ENCODE measurements at places on chromosomes 7 and 10.

- DNase-seq = no peak
- no peaks in the 10 kb centered on the region for H3K36me3 ChIP-seq
- peaks cover 6% of the 10 kb centered on the region for H3K27me3 ChIP-seq
- peak overlapping the region; percentile 77 for H3K27ac ChIP-seq
Observed at GRCh38 chr10:72692994-72693781, 1.2 kb downstream of the MCU start.

- no peak for DNase-seq
- no peak overlapping the region for H3K4me3 ChIP-seq
- H3K36me3 ChIP-seq = no peaks in the 10 kb centered on the region
- H3K4me1 ChIP-seq = no peaks in the 10 kb centered on the region
- no peaks in the 10 kb centered on the region for H3K27me3 ChIP-seq
Observed at GRCh38 chr7:57199252-57199651, 67.0 kb upstream of the ZNF479 start.

DNA sequence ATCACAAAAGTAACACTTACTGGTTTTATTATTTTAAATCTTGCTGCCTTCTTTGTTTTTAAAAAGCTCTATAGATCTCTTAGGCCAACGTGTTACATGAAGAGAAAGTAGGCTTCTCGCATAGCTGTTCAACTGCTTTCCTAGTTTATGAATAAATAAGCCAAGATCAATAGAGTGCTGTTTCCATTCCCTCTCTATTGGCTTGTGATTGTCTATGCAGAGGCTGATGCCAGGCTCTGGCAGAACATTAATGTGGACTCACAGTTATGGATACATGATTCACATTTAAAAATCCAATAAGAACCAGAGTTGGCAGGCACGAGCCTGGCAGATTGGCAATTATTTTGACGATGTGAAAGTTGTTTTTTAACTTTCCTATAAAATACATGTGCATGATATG, 137.5 kb downstream of the GNAT3 start:
- H3K27ac ChIP-seq = no peak overlapping the region
- no peak for DNase-seq
- no peak overlapping the region for H3K4me3 ChIP-seq
- H3K27me3 ChIP-seq = no peaks in the 10 kb centered on the region

DNA sequence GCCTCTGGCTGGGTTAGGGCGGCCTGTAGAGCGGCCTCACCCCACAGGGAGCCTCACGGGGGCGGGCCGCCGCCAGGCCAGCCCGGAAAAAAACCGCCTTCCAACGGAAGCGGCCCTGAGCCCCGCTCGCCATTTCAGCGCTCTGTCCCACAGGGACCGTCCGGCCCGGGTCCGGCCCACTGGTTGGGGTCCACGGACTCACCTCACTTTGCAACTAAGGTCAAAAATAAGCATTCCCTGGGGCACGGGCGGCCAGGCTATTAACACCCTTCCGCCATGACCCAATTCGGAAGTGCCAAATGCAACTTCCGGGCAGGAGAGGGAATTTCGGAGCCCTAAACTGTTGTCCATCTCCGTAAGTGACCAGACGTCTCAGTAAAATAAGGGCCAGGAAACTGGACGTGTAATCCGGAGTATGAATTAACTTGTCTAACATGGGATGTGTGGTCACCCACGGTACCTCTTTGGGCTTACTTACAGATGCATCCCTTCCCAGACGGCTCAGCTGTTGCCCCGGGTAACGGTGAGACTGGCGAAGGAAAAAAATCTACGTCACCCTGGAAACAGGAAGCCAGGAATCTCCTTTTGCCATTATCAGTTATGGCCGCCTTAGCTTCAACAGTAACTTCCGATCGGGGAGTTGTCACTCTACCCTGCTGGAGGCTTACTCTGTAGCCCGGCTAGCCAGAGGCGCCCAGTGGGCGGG, at the start of gene BBIP1:
TSS of gene BBIP1 (minus strand) at position 538 of the 706 bp plus-strand sequence. CDS start 1,023 bp downstream, outside the sequence.
- no peaks in the 10 kb centered on the region for H3K27me3 ChIP-seq
- DNase-seq = peak; percentile 91
- peaks cover 7% of the 10 kb centered on the region for H3K36me3 ChIP-seq
- peak within 1 kb of the TSS; percentile 98 for H3K4me3 ChIP-seq
- H3K4me1 ChIP-seq = peaks cover 31% of the 10 kb centered on the region

- no peaks in the 10 kb centered on the region for H3K27me3 ChIP-seq
- no peak overlapping the region for H3K27ac ChIP-seq
- H3K4me1 ChIP-seq = no peaks in the 10 kb centered on the region
- no peak for DNase-seq
- H3K36me3 ChIP-seq = peaks cover 1% of the 10 kb centered on the region
Observed at GRCh38 chr7:68865351-68866199, 732.7 kb upstream of the AUTS2 start.

DNA sequence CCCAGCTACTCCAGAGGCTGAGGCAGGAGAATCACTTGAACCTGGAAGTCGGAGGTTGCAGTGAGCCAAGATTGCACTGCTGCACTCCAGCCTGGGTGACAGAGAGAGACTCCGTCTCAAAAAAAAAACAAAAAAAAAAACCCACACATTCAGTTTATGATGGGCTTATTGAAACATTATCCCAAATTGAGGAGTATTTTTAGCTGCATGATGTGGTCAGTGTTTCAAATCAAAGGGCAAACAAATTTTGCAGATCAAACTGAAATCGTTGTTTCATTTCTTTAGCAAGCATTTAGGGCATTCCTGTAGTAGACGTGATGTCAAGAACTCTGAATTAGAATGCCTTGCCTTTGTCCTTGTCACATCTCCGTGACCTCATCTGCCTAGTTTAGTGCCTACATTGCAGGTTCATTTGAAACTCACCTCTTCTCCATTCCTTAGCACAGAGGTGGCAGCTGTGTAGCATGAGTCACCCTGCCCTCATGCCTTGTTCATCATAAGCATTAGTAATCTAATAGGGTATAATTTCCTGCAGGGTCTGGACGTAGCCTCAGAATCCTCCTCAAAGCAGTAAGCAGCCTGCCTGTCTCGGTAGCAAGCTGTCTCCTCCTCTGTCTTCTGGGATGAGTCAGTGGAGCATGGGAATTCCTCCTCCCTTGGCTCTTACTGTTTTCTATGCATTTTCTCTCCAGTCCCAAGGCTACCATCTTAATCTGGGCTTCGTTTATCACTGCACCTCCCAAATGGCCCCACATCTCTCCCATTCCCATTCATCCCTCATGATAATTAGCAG, 73.8 kb downstream of the CUL1 start:
- no peaks in the 10 kb centered on the region for H3K27me3 ChIP-seq
- DNase-seq = peak; percentile 21
- peaks cover 25% of the 10 kb centered on the region for H3K4me1 ChIP-seq
- H3K36me3 ChIP-seq = peaks cover 31% of the 10 kb centered on the region

DNA sequence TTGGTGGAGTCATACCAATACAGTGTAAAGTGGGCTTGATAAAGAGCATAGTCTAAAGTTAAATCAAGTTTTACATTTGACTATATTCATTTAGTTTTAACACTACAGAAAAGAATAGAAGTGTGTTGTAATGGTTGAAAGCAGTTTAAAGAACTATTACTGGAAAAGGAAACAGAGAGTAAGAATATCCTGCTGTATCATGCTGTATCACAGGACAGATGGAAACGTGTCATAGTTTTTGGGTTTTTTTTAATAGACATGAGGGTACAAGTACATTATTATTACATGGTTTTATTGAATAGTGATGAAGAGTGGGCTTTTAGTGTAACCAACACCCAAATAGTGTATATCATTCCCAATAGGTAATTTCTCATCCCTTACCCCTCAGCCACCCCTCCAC, 944.3 kb downstream of the LRMDA start:
- no peaks in the 10 kb centered on the region for H3K27me3 ChIP-seq
- DNase-seq = no peak
- no peaks in the 10 kb centered on the region for H3K4me1 ChIP-seq
- H3K27ac ChIP-seq = no peak overlapping the region

GRCh38 chr10:107727767-107728317, 563.3 kb upstream of the SORCS1 start:
- H3K4me1 ChIP-seq = no peaks in the 10 kb centered on the region
- no peak overlapping the region for H3K27ac ChIP-seq
- no peaks in the 10 kb centered on the region for H3K27me3 ChIP-seq
- DNase-seq = no peak

GRCh38 chr7:117071551-117071950, 118.2 kb downstream of the ST7 start:
- H3K4me1 ChIP-seq = peaks cover 31% of the 10 kb centered on the region
- no peak overlapping the region for H3K27ac ChIP-seq
- no peak for DNase-seq
- H3K4me3 ChIP-seq = no peak overlapping the region
- peaks cover 1% of the 10 kb centered on the region for H3K36me3 ChIP-seq
